ENCODE measurements at places on chromosomes 16 and 17.
A peak's percentile ranks its signal among the peaks of the same experiment; 100 is the strongest.

DNA sequence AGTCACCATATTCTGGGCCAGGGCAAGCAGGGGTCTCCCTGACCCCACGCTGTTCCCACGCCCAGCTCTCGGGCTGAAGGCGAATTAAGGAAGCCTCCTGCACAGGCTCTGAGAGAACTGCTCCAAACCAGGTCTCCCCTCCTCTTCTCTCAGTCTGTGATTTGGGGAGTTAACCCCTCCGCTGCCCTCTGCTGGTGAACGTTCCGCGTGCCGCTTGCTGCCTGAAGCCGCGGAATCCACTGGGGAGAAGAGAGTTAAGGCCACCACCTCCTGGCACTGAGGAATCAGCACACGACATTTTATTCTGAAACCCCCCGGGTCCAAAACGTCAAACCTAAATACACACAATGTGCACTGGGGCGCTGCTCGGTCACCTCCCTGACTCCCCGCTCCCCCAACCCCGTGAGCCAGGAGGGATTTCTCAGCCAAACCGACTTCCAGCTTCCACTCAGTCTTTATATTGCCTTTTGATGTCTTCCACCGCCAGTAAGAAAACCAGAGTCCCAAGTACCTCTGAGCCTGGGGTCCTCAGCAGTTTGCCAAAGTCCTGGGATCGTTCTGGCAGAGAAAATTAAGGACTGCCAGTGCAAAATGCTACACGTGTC is 54.4 kb upstream of the RCVRN start:
- no peak for DNase-seq

DNA sequence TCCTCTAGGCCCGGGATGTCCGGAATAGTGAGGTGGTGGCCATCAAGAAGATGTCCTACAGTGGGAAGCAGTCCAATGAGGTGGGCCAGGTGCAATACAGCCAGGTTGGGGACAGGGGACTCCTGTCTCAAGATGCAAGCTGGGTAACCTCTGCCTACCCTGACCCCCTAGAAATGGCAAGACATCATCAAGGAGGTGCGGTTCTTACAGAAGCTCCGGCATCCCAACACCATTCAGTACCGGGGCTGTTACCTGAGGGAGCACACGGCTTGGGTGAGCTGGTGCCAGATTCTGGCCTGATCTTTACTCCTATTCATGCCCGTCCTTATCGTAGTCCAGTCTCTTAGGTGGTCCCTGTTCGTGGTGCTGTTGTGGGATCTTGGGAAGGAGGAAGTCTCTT is 4.4 kb downstream of the TAOK2 start:
- DNase-seq, result no peak

DNA sequence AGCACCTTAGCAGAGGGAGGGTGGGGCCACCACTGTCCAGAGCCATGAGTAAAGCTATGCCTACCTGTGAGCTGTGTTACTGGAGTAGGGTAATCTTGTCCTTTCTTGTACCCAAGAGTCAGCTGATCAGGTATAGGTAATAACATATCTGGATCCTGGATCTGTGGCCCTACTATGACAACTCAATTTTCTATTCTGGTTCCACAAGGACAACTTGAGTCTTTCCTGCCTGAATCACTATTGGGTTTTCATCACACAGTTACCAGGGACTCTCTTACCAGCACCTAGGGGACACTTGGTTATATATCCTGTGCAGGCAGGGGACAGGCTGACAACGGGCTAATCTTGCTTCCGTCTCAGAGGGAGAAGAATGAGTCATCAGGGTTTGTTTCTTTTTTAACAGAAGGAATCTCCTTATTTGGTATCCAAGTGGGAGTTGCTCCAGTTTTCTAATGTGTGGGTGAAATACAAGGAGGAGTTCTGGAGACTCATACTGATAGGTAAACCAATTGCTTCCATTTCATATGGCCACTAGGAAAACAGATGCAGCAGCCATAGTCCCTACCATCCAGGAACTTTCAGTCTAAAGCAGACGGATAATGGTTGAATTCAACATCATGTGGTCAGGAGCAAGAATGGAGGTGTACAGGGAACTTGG is 6.8 kb downstream of the ZNF267 start:
- DNase-seq, result no peak

DNA sequence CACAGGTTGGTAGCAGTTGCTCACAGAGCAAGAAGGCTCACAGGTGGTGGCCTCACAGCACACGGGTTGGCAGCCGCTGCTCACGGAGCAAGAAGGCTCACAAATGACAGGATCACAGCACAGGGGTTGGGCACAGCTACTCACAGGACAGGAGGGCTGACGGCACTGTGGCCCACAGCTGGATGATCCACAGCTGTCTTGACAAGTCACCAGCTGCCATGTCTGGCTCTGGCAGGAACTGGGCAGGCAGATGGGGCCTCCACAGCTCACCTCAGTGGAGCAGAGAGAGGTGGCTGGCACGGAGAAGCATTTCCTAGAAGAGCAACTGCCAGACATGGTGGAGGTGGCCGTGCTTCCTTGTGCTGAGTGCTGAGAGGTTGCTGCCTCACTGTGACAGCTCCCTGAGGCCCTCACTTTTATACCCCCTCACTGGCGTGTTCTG is at the start of gene KRTAP16-1:
TSS of gene KRTAP16-1 (minus strand) at position 392 of the 442 bp plus-strand sequence. CDS start at position 336, 56 bp downstream.
- peak; percentile 42 for DNase-seq

GRCh38 chr17:57368637-57369336 is 112.5 kb downstream of the MSI2 start:
- no peak for DNase-seq

DNA sequence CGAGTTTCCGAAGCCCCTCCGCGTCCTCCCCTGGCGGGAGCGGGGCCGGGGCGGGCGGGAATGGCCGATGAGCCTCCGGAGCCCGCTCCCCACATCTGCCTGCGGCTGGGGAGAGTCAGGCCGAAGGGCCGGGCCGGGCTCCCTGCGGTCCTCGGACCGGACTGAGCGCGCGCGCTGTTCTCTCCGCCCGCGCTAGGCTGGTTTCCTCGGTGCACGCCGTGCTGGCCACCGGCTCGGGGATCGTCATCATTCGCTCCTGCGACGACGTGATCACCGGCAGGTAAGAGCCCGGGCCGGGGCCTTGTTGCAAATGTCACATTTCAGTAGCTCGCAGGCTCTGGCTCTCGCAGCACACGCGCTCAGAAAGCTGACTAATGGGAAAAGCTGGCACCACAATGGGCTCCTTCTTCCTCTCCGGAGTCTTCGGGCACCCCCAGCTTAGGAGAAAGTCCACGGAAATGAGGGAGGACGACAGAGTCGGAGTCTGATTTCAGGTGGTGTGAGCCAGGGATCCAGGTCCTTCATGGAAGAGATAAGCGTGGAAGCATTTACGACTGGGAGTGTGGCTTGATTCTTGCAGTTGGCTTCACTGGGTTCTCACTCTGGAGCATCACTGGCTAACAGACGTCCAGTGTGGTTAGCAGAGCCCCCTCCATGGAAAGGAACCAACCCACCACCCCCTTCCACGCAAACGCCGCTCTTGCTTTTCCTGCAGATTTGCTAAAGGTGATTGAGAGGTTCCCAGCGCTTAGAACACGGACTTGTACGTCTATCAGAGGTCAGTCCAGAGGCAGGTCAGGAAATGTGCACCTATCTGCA is 715 bp downstream of the TLCD3A start:
- peak; percentile 22 for DNase-seq

- no peak for DNase-seq
Observed at GRCh38 chr17:29533976-29534375, 32.9 kb downstream of the ABHD15 start.

DNA sequence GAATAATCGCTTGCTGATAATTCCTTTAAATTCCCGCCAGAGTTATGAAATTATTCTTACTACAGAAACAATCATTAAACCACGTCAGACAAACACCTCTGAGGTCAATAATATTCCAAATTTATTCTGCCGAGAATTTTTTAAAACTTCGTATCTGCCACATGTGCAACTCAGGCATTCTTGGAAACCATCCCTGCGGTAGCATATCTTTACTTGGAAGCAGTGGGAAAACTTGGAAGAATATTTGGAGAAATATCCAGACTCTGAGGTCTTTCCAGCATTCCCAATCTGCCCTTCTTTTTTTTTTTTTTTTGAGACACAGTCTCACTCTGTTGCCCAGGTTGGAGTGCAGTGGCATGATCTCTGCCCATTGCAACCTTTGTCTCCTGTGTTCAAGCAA is 2.0 kb upstream of the CCL11 start:
- DNase-seq, result no peak

DNA sequence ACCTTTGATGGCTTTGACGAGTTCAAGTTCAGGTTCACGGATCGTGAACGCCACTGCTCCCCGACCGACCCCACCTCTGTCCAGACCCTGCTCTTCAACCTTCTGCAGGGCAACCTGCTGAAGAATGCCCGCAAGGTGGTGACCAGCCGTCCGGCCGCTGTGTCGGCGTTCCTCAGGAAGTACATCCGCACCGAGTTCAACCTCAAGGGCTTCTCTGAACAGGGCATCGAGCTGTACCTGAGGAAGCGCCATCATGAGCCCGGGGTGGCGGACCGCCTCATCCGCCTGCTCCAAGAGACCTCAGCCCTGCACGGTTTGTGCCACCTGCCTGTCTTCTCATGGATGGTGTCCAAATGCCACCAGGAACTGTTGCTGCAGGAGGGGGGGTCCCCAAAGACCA is 17.6 kb downstream of the NOD2 start:
- DNase-seq, result no peak

- DNase-seq, result peak; percentile 70
Observed at GRCh38 chr16:10737068-10737625, 6.5 kb upstream of the NUBP1 start.

DNA sequence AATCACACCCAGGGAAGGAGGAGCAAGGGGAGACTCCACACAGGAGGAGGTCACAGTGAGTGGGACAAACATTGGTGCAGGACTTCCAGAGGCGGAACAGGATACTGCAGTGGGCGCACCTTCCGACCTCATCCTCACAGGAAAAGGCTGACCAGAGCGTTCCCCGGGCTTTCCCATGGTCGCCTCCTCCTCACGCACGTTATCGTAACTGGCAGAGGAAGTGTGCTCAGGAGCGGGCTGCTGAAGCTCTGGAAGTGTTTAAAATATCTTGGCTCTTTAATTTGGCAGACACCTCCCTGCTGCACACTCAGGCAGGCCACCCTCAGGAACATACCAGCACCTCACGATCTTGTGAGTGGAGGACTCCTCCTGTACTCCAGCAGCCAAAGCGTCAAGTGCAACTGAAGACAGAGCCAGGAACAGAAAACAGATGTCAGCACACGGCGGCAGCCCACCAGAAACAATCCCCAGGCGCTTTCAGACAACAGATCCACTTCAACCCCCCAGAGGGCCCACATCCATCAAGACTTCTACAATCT is 17.5 kb downstream of the FANCA start:
- no peak for DNase-seq

DNA sequence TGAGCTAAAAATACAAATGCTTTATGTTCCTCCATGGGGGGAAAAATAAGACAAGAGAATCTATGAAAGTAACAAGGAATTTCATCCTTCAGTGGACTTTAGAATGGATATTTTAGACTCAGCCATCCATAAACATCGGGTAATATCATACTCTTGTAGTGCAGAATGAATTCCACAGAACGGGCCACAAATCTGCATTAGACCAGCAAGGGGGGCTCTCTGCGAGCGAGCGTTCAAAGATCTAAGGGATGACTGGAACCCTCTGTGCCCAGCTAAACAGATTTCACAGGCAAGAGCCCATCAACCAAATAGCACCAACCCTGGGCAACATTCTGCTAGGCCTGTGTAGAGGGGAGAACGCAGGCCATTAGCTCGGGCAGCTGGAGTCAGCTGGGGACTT is 537.9 kb upstream of the CDH11 start:
- DNase-seq, result no peak

DNA sequence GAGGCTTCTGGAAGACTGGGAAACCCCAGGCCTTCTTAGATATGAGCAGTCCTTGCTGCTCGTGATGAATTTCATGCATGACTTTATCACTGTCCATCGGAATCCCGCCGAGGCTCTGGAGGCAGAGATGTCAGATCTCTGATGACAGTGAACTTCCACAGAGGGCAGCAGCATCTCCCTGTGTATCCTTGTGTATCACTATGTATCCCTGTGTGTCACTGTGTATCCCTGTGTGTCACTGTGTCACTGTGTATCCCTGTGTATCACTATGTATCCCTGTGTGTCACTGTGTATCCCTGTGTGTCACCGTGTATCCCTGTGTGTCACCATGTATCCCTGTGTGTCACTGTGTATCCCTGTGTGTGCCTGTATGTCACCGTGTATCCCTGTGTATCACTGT is 160.2 kb upstream of the CHMP6 start:
- no peak for DNase-seq

DNA sequence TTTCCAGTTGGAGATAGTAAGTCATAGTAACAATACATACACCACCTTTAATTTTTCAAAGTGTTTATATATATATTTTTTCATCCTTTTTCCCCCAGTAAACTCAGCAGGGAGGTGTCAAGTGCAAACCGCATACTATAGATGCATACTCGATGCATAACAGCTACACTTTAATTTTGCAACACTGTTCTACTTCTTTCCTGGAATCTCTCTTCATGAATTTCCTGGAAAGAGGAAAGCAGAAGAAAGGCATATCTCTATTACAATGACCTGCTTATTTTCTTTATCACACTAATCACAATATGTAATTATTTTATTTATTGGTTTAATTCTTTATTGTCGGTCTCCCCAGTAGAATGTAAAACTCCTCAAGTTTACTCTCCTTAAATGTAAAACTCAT is 140.0 kb downstream of the SNX11 start:
- DNase-seq, result no peak

DNA sequence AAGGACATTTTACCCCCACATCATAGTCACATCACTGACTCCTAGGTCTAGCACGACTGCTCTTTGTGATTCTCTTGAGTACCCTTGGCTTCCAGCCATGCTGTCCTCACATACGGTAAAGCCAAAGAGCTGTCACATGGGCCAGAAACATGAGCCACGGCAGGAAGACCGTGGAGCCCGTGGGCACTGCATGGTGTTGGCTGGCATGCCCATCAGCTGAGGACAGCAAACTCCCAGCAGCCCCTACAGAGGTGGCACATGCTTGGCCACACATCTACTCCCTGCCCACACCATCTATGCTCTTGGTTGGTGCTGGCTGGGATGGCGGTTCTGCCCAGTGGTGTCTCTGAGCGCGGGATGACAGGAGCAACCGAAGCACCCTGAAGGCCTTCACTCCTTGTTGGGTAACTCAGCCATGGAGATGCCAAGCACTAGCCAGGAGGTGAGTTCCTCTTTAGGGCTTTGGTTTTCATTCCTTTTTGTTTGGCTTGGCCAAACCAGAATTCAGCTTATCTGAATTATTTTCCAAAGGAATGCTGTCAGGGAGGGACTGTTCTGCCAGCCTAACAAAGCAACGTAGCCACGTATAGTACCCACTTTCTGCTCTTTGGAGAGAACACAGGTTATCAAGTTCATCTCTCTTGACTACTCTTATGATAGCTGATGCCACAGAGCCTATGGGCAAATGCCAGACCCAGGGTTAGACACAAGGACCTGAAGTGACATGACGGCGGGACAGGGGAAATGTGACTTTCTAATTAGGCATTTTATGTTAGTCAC is 10.0 kb downstream of the TNFAIP1 start:
- DNase-seq, result no peak

- no peak for DNase-seq
Observed at GRCh38 chr17:72852277-72852938, 240.1 kb downstream of the SLC39A11 start.

Data from CD8-positive, alpha-beta memory T cell (primary cell).